NK-92 treated with Interleukin-12 subunit alpha and Interleukin-12 subunit beta, amount 100 ng/mL, for 24 hours (cell line): ENCODE measurements at places on chromosomes 2 and 18.

- no peak for DNase-seq
These were observed 87.1 kb downstream of the SRBD1 start for GRCh38 chr2:45524016-45524415.

GRCh38 chr18:24319757-24320156 is 77.9 kb downstream of the OSBPL1A start:
- DNase-seq, result no peak

- no peak for DNase-seq
These were observed 199.9 kb upstream of the PKDCC start for GRCh38 chr2:41847744-41848441.

- DNase-seq, result no peak
These were observed 220.2 kb downstream of the NDUFA10 start for GRCh38 chr2:239805043-239805329.

GRCh38 chr18:58671632-58672564 is 633 bp downstream of the MALT1 start:
- peak; percentile 61 for DNase-seq

DNA sequence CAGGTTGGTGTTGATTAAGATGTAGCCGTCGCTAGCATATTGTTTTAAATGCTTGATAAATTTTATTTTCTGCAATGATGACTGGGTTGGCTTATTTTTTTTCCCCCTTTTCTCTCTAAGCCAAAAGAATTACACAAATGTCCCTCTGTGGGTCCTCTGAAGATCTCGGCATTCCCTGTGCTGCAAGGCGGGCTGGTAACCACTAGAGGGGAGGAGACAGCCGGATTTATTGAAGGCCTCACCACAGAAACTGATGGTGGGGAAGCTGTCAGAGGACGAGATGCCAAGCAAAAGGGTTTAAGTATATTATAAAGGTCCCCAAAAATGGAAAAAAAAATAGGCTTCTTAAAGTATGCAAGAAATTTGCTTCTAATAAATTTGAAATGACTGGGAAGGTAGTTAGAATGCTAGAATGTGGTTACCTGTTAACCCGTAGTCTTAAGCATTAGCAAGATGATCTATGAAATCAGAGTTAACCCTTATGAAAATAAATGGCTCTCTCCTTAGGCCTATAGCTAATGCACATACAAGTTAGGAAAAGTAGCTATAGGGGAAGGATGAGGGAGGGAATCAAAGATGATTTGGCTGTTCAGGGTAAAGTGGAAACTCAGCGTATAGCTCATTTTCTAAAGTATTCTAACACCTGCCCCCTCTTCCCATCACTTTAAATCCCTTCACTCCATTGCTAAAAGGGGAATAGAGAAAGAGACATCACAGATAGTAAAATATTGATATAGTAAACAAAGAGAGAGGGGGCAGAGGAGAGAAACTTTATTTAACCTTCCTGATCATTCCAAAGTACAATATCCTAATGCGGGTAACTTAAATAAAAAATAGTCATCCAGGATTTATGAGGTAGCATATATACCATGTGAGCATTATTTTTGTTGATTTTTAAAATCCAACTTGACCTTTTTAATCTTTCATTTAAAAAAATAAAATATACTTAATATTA is 894.5 kb upstream of the POU3F3 start:
- no peak for DNase-seq

DNA sequence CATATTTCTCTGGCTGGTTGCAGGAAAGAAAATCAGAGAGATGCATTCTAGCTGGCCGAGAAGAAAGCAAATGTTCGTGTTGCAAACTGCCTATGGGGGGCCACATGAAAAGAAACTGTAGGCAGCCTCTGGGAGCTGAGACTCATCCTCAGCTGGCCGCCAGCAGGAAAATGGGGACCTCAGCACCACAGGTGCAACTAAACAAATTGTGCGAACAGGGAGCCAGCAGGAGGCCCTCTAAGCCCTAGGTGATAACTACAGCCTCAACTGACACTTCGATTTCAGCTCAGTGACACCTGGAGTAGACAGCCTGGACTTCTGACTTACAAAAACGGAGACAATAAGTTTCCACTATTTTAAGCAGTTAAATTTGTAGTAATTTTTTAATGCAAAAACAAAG is 107.3 kb downstream of the DTNB start:
- DNase-seq, result no peak

DNA sequence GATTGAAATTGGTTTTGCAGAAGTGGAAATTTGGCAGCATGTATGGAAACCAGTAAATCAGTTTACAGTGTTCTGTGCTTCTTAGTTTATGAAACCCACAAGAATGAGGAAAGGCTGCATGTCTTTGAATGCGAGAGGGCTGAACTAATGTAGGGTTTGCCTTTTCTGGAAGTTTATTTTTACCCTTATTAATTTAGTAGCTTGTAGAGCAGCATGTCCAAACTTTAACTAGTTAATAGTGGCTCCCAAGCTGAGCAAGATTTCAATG is 50.4 kb downstream of the LDLRAD4 start:
- no peak for DNase-seq

DNA sequence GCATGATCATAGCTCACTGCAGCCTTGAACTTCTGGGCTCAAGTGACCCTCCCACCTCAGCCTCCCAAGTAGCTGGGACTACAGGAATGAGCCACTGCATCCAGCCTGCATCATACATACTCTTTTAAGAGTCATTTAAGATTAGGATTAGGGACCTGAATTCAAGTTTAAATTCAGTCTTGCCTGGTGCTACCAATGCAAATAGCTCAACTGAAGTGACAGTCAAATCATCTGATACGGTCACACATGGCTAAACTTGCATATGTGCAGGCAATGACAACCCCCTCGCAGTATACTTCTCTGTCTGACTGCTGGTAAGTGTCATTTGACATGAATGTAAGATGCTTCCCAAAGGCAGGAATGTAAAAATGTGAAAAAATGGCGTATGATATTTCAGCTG is 31.8 kb upstream of the TMEM131 start:
- no peak for DNase-seq

- DNase-seq, result no peak
These were observed 516.7 kb downstream of the ERBB4 start for GRCh38 chr2:212021947-212022346.

- no peak for DNase-seq
These were observed 480.8 kb upstream of the KLHL29 start for GRCh38 chr2:22904126-22904684.

GRCh38 chr2:215982465-215982875 is 30.9 kb downstream of the MREG start:
- no peak for DNase-seq

DNA sequence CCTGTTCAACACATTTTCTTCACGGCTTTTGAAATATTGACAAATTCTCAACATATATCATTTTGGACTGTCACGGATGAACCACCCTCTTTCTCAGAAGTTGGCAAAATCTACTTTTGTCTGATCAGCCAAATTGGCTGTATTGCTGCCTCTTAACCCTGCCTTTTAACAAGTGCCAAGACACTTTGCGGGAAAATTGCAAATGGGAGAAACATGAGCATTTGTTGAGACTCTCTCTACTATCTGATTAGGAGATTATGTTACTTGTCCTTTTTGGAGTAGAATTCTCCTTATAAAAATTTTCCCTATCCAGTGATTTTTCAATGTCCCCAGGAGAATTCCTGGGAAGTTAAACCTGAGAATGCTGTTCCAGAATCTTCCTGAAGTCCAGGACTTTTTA is 256.2 kb upstream of the ZSWIM2 start:
- no peak for DNase-seq

- DNase-seq, result no peak
These were observed 175.5 kb downstream of the AGAP1 start for GRCh38 chr2:235669269-235669831.
